NCI-H1417 (cell line): ENCODE measurements at places on chromosomes 3 and 15.

DNA sequence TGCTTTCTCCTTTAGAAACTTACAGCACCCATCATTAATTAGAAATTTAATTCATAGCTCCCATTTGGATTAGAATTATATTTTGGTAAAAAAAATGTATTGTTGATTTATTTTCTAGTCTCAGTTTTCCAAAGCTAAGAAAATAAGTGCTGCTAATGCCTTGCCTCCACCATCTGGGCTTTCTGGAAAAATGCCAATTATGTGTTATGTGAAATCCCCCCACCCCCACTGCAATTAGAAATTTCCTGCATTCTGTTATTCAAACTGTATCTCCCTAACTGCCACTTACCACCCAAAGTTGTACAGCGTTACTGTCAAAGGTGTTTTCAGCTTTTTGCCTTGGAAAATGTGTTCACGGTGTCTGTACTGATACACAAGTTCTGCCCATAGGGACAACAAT, 617.2 kb upstream of the UBE2E2 start:
- peak; percentile 52 for DNase-seq

DNA sequence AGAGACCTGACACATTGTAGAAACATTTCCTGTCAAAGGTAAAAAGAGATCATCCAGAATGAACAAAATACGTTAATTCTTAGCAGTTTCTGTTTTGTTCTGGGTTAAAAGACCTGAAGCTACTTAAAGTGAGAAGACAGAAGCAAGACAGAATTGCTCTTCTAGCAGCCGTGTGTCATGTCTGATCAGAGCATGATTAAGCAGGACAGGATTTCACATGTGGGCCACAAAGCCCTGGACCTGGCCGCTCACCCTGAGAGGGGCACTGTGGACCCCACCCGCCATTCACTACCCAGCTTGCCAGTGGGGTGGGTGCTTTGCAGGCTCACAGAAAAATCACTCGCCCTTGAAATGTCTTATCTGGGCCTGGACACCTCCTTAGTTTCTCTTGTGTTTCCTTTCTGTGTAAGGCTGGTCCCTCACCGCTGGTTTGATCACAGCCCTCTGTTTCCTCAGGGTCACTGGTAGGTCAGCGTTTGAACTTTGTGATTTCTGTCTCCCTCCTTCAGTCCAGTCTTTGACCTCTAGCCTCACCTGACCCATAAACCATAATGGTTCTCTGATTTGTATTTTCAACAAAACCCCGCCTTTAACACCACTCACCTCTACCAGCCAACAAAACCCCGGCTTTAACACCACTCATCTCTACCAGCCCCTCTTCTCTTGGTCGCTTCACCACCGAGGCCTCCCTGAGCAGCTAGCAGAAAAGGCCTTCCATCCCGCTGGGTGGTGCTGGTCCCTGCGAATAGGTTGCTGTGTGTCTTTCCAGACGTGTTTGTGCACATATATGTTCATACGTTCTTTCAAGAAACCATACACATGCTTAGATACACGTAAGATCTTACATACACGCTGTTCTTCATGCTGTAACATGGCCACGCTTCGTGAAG, 185.0 kb downstream of the OR4M2 start:
- no peak for DNase-seq

- peak; percentile 36 for DNase-seq
Observed at GRCh38 chr3:23600167-23600871, 205.4 kb upstream of the UBE2E1 start.

- DNase-seq = no peak
Observed at GRCh38 chr3:140420621-140421357, 257.1 kb upstream of the TRIM42 start.

DNA sequence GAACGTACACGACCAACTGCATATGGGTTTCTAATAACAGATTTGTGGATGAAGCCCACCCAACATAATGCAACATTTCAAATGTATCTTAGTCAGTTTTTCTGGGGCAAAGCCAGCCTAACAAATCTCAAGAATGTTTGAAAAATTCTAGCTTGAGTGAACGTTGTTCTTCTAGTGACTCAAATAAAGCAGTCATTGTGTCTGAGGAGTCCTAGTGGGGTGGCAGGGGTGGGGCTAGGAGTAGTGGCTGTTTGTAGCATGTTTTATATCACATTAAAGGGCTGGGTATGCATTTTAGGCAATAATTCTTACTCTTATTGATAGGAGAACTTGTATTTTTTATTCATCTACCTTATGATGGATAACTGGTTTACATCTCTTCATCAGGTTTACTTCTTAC, 6.0 kb downstream of the B3GNT5 start:
- no peak for DNase-seq
